ENCODE measurements at places on chromosomes 5 and 9.

DNA sequence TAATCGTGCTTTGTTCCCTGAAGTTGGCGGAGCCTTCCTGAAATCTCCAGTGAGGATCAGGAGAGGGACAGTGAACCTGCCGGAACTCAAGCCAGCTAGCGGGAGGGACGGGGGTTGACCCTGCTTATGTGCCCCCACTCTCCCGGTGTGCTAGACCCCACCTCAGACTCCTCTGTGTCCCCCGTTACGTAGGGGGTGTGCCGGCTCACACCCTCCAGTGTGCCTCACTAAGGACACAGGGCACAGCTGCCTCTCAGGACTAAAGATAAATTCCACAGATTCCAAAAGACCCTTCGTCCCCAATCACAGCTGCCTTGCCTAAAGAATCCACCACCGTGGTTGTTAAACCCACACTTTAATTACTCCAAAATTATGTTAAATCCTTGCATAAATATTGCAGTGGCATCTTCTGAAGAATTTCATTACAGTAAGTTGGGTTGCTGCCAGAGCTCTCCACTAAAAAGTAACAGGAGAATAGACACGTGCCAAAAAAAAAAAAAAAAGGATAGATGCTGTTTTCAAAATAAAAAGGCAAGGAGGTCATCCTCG, 73.7 kb downstream of the GTF3C4 start:
- DNase-seq: no peak

DNA sequence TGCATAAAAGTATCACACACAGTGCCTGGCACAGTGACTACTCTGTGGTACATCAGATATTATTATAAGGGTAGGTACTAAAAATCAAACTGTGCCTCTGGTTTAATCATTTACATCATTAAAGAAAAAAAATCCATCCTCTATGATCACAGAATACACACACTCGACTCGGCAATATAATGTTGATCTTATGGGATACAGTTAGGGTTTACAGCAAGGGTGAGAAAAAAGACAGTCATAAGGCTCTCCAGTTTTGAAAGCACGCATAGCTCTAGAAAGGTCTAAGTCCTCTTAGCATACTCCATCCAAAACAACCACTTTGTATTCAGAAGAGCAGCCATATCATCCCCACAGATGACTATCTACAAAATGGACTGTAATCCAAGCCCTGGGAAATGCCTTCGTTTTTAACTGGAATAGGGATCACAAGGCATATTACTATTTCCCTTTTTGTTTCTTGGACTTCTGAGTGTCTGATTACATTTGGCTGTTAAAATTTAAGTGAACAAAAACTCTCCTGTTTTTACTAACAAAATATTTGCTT, 26.6 kb downstream of the TRPM3 start:
- DNase-seq: no peak

DNA sequence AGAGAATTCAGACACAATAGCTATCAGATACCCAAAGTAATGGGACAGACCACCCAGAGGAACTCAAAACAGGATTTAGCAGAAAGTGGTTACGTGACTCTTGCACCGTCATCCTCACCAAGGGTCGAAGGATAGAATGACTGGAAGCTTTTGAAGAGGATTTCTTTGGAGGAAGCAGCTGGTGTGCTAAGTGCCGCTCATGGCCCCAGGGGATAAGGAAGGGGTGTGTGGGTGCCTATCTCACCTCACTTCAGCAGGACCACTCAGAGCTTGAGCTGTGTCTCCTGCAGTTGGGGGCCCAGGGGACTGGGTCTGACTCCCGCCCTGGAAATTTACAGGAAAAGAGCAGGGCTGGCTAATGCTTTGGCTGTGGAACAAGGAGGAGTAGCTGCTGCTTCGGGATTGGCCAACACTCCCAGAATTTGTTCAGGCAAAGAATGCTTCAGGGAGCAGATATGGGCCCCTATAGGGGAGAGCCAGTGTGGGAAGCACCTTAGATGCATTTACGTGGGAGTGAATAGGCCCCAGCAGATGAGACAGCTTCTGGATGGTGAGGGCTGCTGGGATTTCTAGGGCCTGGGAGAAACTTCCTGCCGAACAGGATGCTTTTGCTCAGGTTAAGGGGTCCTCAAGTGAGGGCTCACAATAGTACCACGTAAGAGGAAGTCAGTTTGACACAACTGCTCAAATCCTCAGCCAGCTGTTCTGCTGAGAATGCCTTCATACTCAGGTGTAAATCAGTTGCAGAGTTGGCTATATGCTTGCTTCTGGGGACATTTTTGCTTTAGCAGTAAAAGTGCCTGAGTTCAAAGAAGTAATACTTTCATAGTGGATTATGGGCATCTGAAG, 29.1 kb upstream of the TOMM5 start:
- DNase-seq: no peak

GRCh38 chr5:73189871-73190376, 16.9 kb downstream of the TMEM174 start:
- no peak for DNase-seq

DNA sequence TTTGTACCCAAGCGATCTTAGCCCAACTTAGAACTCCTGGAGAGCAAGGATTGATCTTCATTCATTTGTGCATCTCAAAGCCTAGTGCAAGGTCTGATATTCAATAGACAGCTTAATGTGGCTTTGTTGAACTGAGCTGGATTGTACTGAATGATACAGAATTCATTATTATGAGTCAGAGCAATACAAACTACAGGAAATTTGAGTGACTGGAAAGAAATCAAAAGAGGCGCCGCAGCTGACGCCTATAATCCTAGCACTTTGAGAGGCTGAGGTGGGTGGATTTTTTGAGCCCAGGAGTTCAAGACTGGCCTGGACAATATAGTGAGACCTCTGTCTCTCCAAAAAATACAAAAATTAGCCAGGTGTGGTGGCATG, 58.6 kb downstream of the ENC1 start:
- DNase-seq: no peak

All from central memory CD4-positive, alpha-beta T cell (primary cell).